ENCODE measurements at places on chromosomes 2 and 18.

DNA sequence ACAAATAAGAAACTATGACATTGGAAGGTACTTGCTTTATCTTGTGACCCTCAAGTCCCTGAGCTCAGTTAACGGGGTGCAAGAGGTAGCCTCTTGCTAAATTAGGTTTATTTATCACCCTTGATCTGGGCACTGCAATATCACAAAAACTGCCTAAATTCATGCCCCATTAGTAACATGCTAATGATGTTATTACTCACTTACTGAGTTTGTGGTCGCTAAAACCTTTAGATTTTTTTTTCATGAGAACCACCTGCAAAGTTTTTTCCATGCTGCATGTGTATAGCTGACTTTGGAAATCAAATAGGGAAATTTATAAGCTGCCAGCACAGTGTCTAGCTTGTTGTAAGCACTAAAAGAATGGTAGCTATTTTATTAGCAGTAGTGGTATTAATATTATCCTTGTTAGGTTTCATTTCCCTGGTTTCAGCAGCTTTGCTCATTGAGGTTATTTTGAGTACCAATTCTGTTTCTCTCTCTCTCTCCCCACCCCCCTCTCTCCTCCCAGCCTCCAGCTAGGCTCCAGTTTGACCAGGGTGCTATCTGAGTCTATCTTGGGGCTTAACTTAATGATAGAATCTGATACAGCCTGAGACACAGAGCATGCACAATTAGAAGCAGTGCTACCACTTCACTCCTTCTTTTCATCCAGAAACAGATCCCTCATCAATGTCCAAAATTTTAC is 88.7 kb upstream of the ATP8B1 start:
- no peak for DNase-seq

DNA sequence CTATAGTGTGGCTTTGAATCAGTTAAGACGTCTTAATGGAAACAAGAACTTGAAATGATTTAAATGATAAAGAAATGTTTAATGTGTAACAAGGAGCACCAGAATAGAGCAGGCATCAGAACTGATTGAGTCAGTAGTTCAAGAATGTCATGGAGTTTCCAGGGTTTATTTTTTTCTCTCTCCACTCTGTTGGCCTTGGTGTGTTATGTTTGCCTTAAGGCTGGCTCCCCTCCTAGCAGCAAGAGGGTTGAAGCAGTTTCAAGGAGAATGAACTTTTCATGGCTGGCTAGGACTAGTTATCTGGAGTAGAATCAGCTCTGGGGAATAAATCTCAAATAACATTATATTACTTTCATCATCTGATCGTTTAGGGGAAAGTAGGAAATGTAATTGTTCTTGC is 13.4 kb upstream of the GLS start:
- DNase-seq, result no peak

- DNase-seq, result peak; percentile 69
Observed at GRCh38 chr18:23243178-23243577, 107.9 kb downstream of the CABLES1 start.

DNA sequence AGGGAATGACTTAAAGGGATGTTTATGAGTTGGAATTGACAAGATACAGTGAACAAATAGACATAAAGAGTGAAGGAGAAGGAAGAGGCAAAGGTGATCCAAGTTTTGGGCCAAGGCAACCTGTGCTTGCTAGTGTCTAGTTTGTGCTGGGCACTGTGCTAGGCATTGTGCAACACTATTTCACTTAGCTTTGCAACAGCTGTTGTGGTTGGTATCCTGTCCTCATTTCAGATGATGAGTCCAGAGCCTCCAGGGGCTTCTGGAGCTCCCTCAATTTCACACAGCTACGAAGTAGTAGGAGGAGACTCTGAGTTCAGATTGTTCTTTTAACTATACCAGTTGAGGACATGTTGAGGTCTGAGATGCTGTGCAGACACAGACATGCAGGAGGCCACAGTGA is 18.1 kb upstream of the LOXHD1 start:
- DNase-seq, result no peak

DNA sequence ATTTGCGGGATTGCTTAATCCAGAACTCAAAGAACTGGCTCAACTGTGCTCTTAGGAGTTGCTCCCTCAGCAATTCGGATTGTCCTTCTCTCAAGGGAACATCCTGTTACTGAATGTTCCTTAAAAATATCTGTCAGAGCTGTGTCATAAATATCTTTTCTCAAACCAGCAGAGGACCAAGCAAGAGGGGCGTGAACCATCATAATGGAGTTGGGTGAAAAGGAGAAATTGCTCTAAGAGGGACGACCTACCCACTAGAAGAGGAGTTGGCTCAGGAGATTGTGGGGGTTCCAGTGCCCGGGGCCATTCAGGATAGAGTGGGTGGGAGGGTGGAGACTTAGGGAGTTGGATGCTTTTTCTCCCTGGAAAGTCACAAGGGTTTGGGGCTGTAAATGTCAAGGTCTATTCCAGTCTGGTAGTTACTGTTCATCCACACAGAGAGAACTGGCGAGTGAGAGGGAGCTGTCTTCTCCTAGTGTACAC is 59.5 kb downstream of the MERTK start:
- no peak for DNase-seq

- no peak for DNase-seq
Observed at GRCh38 chr2:75716406-75716805, 5.7 kb upstream of the GCFC2 start.

GRCh38 chr18:9599328-9599727 is 15.0 kb downstream of the PPP4R1 start:
- no peak for DNase-seq

GRCh38 chr18:20996418-20996817 is 115.2 kb downstream of the ROCK1 start:
- DNase-seq, result no peak

GRCh38 chr2:123723706-123724105 is 301.4 kb upstream of the CNTNAP5 start:
- no peak for DNase-seq

DNA sequence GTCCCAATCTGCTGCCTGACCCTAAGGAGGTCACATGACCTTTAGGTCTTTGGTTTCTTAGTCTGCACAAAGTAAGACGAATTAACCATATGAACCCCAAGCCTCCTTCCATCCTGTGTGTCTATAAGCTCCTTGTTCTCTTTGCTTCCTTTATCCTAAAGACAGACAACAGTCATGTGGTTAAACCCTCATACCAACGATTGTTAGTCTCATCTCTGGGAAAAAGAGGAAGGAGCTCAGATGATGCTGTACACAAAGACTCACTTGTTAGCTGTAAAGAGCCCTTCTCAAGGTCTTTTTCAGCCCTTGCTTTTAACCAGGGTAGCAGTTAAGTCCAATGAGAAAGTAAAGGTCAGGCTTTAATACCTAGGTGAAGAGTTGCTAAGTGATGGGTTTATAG is 443.7 kb downstream of the TNS1 start:
- DNase-seq, result no peak

GRCh38 chr2:221958224-221958623 is 340.6 kb downstream of the PAX3 start:
- DNase-seq, result no peak

DNA sequence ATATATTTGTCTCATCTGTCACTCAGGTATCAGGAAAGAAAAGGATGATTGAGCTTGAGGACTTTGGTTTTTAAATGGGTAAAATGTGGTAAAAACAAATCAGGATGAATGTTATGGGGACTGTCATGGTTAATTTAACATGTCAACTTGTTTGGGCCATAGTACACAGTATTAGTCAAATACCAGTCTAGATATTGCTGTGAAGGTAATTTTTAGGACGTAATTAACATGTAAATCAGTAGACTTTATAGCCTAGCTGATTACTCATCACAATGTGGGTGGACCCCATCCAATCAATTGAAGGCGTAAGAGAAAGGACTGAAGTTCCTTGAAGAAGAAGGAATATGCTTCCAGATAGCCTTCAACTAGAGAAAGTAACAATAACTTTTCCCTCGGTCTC is 275.7 kb upstream of the ZNF804A start:
- DNase-seq, result no peak

DNA sequence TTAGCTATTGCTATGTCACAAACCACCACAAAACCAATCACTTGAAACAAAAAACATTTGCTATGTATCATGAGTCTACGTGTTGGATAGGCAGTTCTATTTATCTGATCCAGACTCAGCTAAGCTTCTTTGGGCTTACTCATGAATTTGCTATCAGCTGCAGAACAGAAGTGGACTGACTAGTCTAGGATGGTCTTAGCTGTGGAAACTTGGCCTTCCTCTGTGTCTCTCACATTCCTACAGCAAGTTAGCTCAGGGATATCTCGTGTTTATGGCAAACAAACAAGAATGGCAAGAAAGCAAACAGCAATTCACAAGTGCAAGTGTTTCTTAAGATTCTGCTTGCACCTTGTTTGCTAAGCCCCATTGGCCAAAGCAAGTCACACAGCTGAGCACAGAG is 288.0 kb upstream of the TNP1 start:
- no peak for DNase-seq

- no peak for DNase-seq
Observed at GRCh38 chr2:105789745-105790460, 45.2 kb downstream of the NCK2 start.

- no peak for DNase-seq
Observed at GRCh38 chr2:232018181-232018580, 56.7 kb downstream of the DIS3L2 start.

- peak; percentile 2 for DNase-seq
Observed at GRCh38 chr2:164903204-164903603, 52.1 kb downstream of the SLC38A11 start.

DNA sequence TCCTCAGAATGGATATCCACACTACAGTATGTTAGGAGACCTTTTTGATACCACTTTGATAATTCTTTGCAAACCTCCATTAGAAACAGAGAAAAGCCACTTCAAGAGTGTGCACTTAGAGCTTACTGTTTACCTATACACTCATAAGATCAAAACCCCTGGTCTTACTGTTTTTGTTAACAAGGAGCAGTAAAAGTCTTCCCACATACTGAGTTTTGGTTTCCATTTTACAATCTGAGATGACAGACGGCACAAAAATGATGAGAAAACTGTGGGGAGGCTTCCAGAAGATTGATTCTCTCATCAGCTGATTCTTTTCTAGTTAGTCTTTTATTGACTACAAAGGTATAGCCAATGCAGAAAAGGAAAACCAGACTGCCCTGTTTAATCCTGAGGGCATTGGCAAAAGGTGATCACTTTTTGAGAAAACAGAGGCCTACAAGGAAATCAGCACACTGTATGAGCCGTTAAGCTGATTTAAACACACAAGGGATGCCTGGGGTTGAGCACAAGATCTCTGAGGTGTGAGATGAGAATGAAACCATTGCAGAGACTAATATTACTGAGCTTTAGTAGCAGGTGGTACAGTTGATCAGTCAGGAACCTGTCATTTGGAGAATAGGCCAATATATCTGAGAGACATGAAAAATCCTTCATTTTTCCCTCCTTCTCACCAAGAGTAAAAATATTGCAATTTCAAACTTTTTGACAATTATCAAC is 368.6 kb downstream of the GRB14 start:
- DNase-seq, result no peak

DNA sequence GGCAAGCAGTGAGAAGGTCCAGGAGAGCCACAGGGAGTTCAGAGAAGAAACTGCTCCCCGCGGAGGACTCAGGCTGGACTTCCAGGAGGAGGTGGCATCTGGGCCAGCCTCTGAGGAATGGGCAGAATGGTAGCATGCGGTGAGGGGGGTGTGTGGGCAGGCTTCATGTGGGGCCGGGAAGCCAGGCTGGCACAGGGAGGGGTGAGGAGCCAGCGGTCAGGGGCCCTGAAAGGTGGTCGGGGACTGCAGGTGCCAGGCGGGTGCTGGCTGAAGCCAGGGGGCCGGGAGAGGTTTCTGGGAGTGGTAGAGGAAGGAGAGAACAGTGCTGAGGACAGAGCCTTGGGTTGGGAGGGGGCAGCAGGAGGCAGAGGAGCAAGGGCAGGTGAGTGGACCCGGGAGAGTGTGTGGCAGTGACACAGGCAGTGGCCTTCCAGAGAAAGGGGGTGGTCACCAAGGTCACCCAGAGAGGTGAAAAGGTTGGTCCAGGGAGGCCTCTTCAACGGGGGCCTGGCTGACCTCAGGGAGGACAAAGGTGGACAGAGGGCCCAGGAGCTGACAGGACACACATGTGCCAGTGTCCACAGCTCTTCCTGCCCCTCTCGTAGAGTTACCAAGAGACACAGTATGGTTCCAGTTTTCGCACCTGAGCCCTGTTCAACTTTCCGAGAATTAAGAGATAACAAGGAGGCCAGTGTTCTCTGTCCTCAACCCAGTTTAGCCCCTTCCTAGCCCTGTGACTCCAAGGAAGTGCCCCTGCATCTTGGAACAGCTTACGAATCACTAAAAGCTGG is 101.2 kb upstream of the ASB18 start:
- no peak for DNase-seq

DNA sequence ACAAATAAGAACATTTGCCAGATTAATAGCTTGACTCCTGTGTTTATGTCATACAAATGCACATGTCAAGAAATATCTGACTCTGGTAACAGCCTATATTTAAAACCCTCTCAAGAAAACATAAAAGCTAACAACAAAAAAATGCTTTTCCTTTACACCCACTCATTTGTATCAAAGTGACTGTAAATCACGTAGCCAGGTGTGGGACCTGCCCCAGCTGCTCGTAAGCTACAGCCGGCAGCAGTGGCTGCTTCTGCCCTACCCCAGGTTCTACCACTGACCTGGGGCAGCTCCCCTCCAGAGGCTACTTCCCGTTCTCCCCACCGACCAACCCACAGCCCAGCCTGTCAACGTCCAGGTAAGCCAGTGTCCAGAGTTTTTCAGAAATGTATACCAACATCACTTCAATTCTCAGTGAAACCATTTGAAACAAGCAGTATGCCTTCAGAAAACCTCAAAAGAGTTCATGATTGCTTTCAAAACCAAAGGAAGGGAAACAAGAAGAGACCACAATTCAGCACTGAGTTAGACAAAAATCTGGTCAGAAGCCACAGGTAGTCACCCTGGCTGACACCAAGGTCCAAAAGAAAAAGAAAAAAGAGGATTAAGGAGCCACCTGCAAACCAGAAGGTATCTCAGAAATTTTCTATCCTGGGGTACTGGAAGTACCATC is 40.4 kb downstream of the KIDINS220 start:
- peak; percentile 79 for DNase-seq

DNA sequence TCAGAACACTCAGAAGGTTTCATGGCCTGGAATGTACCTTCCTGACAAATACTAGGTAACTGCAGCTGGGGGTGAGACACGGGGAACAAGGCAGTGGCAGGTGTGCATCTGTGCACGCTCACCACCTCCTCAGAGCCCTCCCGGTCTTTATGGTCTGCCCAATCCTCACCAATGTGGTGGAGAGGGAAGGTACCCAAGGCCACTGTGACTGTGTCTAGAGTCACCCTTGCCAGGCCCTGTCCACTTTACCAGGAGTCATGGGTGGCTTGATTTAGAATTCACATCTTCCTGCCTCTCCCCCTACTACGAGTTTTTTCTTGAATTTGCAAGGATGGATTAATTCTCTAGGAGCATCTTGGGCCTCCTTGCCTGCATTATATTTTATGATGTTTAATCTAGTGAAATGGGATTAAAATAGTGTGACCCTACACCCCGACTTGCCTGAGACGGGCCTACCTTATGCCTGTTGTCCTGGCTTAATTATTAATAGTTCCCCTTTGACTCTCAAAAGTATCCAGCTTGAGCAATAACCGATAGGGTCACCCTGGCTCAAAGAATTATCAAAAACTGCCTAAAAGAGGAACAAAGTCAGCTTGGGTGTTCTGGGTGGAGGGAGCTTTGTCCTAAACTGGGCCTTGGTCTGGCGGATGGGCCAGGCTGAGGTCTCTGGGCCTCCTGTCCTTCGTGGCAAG is 56.5 kb downstream of the ACAA2 start:
- no peak for DNase-seq

Measured in NCI-H1417 (cell line).